ENCODE measurements at places on chromosomes 2 and 18.

- DNase-seq, result peak; percentile 36
Observed at GRCh38 chr2:101770726-101771125, 73.2 kb downstream of the MAP4K4 start.

DNA sequence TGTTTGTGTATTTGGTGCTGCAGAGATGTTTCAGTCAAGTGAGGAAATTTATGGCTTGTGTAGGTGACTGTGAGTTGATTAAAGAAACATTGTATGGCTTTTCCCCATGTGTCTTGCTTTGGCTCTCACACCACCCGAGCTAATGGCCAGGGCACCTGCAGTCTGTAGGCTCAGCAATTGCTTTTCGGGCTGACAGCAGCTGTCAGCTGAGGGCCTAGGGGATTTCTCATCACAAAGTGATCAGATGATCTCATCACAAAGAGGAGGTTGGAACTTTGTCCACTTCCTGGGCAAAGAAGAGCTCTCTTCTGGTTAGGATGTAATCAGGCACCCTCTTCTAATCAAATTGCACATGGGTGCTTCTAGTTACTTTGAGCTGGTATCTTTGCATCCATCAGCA is 632.2 kb downstream of the SLC4A3 start:
- DNase-seq, result no peak

DNA sequence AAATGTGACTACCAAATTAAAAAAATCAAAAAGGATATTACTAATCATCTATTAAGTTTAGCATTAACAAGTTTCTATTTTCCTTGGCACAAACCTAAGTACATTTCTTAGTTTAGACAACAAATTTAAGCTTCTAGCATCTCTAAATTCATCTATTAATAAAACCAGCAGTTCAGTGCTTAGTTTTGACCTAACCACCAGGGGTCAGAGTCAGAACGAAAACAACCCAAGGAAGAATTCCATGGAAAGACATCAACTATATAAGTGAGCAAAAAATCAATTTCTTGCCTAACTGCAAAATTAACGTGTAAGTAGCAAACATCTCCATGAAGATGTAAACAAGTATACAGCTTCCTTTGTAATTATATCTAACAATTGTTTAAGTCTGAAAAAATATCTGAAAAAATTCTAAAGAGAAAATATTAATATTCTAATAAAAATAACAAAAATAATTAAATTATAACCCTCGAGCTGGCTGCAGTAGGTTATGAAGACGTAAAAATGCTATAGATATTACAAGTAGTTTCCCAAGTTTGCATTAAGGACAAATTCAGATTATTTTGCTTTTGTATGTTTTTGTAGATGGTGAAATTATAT is 83.7 kb downstream of the CERKL start:
- DNase-seq, result no peak

GRCh38 chr2:75311521-75311920 is 112.2 kb upstream of the TACR1 start:
- no peak for DNase-seq

DNA sequence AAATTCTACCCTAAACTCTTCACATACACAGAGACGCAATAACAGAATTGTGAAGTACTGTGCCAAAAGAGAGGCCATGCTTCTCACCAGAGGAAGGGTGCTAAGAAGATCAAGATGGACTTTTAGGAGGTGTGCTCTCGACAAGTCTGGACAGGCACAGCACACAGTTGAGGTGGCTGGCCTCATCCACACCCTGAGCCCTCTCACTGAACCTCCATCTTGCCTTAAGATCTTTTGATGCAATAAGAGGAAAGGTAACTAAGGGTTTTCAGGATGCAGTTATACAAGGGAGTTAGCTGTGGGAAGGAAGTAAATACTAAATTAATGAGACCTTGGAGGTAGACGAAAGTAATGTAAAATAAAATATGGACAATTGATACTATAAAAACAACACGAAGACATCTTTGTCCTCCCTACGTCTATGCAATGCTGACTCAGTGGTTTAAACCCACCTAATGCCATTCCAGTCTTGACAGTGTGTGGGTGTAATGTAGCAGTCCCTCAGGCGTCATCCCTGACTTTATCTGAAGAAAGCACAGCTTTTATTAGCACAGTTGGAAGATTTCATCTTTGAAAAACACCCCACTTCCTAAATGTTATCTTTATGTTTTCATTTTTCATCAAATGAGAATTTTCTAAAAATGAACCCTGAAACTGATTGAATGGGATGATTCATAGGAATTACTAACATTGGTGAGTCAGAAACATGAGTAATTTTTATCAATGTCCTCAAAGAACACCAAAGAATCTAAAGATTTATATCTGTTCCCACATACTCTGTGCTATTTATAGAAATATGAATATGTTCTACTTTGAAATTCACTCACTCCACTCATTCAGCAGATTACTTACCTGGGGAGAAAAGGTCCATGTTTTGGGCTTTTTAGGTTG is 34.0 kb upstream of the MALL start:
- no peak for DNase-seq

DNA sequence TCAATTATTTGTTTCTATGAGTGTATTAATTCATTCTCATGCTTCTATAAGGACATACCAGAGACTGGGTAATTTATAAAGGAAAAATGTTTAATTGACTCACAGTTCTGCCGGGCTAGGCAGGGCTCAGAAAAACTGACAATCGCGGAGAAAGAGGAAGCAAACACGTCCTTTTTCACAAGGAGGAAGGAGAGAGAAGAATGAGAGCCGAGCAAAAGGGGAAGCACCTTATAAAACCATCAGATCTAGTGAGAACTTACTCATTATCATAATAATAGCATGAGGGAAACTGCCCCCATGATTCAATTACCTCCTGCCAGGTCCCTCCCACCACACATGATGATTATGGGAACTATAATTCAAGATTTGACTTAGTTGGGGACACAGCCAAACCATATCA is 294.0 kb downstream of the DSC3 start:
- DNase-seq, result no peak

DNA sequence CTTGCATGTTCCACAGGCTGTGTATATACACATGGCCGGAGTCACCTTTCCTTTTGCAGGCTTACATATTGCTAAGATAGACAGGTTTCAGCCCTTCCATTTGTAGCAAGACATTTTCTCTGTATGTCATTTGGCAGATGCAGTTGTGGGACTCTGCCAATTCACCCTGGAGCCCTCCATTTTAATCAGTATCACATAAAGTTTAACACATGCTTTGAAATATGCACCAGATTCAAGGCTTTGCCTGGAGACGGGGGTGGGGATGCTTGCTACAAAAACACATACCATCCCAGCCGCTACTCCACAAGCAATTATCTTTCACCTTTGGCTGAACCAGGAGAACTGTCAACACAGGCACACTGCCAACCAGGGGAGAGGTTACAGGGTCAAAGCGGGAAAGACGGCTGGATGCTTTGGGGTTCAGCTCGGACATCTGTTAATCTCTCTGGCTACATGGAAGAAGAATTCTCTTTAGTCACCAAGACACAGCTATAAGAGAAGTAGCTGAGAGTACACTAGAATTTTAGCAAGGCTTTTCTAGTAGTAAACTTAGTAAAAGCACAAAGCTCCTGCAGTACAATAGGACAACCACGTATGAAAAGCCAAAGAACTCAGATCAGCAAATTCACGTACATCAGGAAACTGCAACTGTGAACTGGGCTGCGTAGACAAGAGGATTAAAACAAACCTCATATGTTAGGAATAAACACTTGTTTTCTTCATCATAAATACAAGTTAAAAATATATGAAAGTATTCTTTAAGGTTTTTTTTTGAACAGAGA is 130.9 kb downstream of the EXOC6B start:
- no peak for DNase-seq

- no peak for DNase-seq
Observed at GRCh38 chr2:12543076-12543977, 173.4 kb upstream of the TRIB2 start.

GRCh38 chr2:151560289-151560688 is 150.6 kb downstream of the RIF1 start:
- DNase-seq, result no peak
